ENCODE measurements at places on chromosomes 6 and 20. TPM values are rescaled to one million over a fixed set of nuclear protein-coding genes. Genes with fewer than 3 reads are reported as not detected.

NRM gene
- total RNA-seq: 20.2 TPM

NKAPL gene
- total RNA-seq: 0.64 TPM

DLK2 gene
- total RNA-seq: 0.93 TPM

FRMD1 gene
- total RNA-seq: not detected

PKHD1 gene
- total RNA-seq: not detected

HLA-DMB gene
- 6.1 TPM for total RNA-seq

- peaks cover 59% of the 10 kb centered on the region for H3K27me3 ChIP-seq
- H3K27ac ChIP-seq: no peak overlapping the region
- H3K4me1 ChIP-seq: no peaks in the 10 kb centered on the region
- no peak overlapping the region for H3K4me3 ChIP-seq
- no peak for DNase-seq
Observed at GRCh38 chr20:3728876-3729275, 3.6 kb upstream of the HSPA12B start.

DNA sequence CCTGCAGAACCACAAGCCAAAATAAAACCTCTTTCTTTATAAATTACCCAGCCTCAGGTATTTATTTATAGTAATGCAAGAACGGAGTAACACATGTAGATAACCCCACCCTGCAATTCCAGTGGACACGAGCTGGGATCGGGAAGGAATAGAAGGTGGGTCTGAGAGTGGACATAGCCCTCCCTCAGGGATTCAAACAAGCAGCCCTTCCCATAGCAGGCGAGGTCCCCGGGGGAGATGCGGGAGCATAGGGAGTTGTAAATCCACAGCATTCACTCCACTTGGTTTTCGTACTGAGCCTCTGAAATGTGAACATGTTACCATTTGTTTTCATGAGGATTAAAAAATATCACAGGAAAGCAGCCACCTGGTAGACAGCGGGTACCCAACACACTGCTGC lies 312.6 kb downstream of the CDH4 start:
- H3K27ac ChIP-seq: no peak overlapping the region
- no peak overlapping the region for H3K4me3 ChIP-seq
- no peaks in the 10 kb centered on the region for H3K4me1 ChIP-seq
- DNase-seq: no peak

DNA sequence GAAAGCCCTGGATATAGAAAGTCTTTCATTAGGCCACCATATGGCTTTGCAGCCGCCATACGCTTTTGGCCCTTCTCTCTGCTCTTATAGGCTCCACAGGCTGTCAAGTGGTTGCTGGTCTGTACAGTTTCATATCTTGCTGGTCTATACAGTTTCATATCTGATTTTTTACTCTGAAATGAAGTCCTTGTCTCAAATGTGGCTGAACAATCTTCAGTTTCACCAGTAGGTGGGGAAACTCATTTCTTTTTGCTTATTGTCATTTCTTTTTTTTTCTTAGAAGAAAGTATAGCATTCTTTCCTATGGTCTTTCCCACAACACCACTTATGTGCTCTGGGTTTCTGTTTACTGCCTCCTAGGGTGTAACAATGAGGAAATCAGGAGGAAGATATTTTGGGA lies 771.4 kb upstream of the MMS22L start:
- H3K36me3 ChIP-seq: no peaks in the 10 kb centered on the region
- DNase-seq: no peak
- H3K27me3 ChIP-seq: no peaks in the 10 kb centered on the region
- no peaks in the 10 kb centered on the region for H3K4me1 ChIP-seq
- no peak overlapping the region for H3K4me3 ChIP-seq

GRCh38 chr6:75449630-75450206 lies 43.9 kb downstream of the FILIP1 start:
- H3K4me1 ChIP-seq: no peaks in the 10 kb centered on the region
- H3K36me3 ChIP-seq: no peaks in the 10 kb centered on the region
- H3K27me3 ChIP-seq: peaks cover 5% of the 10 kb centered on the region
- no peak overlapping the region for H3K27ac ChIP-seq
- DNase-seq: no peak

DNA sequence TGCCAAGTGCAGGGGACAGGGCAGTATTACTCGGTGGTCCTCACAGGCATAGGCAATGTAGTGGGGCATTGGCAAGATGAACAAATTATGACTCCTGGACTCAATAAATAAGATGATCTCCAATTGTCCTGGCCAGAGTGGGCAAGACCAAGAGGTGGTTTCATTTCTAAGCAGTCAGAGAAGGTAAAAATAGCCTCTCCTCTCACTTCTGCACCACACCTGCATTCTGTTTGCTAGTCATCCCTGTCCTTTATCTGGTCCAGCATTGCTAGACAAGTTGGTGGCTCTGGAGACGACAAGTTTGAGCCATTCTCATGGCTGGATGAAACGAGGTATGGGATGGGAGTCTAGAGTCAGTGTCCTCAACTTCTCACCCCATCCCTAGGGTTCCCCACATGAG lies 83.0 kb downstream of the BANF2 start:
- no peaks in the 10 kb centered on the region for H3K4me1 ChIP-seq
- no peak overlapping the region for H3K27ac ChIP-seq
- no peak for DNase-seq
- no peaks in the 10 kb centered on the region for H3K27me3 ChIP-seq

DNA sequence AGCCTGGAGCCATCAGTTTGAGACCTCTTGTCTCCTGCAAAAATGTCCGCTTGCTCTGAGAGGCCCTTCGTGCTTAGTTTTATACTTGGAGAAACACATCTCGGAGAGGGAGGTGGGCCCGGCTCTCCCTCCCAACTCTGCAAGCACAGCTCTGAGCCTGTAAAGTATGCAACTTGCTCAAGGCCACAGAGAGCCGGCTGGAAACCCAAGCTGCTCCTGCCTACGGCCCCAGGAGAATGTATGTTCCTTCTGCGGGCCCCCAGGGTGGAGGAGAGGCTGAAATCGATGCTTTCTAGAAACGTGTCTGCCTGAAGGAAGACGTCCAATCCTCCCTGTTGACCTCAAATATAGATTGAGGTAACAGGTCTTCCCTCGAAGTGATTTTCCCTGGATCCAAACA lies 205.4 kb downstream of the PREX1 start:
- H3K36me3 ChIP-seq: peaks cover 6% of the 10 kb centered on the region
- H3K4me3 ChIP-seq: no peak overlapping the region
- H3K27ac ChIP-seq: no peak overlapping the region
- DNase-seq: no peak
- peaks cover 23% of the 10 kb centered on the region for H3K4me1 ChIP-seq

- peak overlapping the region; percentile 100 for H3K27ac ChIP-seq
- DNase-seq: no peak
- H3K4me1 ChIP-seq: peaks cover 91% of the 10 kb centered on the region
- peaks cover 55% of the 10 kb centered on the region for H3K36me3 ChIP-seq
Observed at GRCh38 chr6:508006-508405, 116.5 kb downstream of the IRF4 start.

GRCh38 chr6:165659945-165660856 lies 2.8 kb downstream of the PDE10A start:
- H3K27ac ChIP-seq: no peak overlapping the region
- H3K4me1 ChIP-seq: no peaks in the 10 kb centered on the region
- DNase-seq: no peak
- H3K27me3 ChIP-seq: peaks cover 53% of the 10 kb centered on the region
- no peaks in the 10 kb centered on the region for H3K36me3 ChIP-seq

DNA sequence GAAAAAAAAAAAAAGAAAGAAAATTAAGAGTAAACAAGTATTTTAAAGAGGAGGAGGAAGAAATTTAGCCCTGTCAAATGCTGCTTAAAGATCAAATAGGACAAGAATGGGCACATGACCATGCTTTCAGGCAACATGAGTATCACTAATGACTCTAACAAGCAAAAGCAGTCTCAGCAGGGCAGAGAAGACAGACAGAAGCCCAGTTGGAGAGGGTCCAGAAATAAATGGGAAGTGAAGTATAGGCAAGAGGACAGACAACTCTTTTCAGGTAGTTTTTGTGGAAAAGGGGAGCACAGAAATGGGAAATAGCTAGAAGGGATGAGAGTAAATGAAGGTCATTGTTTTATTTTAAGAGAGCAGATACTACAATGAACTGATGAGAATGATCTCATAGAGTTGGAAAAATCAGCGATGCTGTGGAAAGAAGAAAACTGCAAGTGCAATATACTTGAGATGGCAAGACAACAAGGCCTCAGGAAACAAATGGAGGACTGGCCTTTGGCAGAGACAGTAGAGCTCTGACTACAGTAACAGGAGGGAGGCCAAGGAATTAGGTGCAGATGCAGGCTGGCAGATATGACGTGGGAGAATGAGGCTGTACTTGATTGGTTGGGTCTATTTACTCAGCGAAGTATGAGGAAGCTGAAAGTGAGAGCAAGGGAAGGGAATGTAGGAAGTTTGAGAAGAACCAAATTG lies 40.3 kb downstream of the KIF6 start:
- H3K27me3 ChIP-seq: peaks cover 26% of the 10 kb centered on the region
- no peak overlapping the region for H3K4me3 ChIP-seq
- no peak overlapping the region for H3K27ac ChIP-seq

GRCh38 chr20:891706-892080 lies 24.4 kb downstream of the ANGPT4 start:
- no peaks in the 10 kb centered on the region for H3K27me3 ChIP-seq
- no peaks in the 10 kb centered on the region for H3K36me3 ChIP-seq
- no peaks in the 10 kb centered on the region for H3K4me1 ChIP-seq
- H3K27ac ChIP-seq: no peak overlapping the region
- no peak for DNase-seq

GRCh38 chr20:23752019-23752418 lies 1.3 kb upstream of the CST1 start:
- no peak overlapping the region for H3K4me3 ChIP-seq
- no peak overlapping the region for H3K27ac ChIP-seq
- no peaks in the 10 kb centered on the region for H3K4me1 ChIP-seq
- no peaks in the 10 kb centered on the region for H3K27me3 ChIP-seq
- no peak for DNase-seq

Measured in activated naive CD8-positive, alpha-beta T cell treated with anti-CD3 and anti-CD28 coated beads for 36 hours (primary cell).